ENCODE measurements at places on chromosomes 7 and 10. TPM values are rescaled to one million over a fixed set of nuclear protein-coding genes. Genes with fewer than 3 reads are reported as not detected.

GRCh38 chr7:75900617-75901315 is 14.2 kb upstream of the POR start:
- no peak for DNase-seq

The ENTPD1 gene
- total RNA-seq: 6.3 TPM

The FOXI2 gene
- total RNA-seq: not detected

- no peak for DNase-seq
These were observed 315.3 kb downstream of the LHFPL3 start for GRCh38 chr7:104643587-104644217.

The PNPLA8 gene
- total RNA-seq: 31.1 TPM

The CACUL1 gene
- 23.6 TPM for total RNA-seq

The NCF1 gene
- 4.2 TPM for total RNA-seq
